Dermis microvascular lymphatic vessel endothelial cell (primary cell): ENCODE measurements at places on chromosomes 4 and X. TPM values are rescaled to one million over a fixed set of nuclear protein-coding genes. Genes with fewer than 3 reads are reported as not detected.

MND1 gene
- 0.76 and 2.7 TPM in 2 replicates for total RNA-seq

SORCS2 gene
- under 0.01 TPM in 2 replicates for total RNA-seq

BRS3 gene
- total RNA-seq = not detected in 2 replicates

ZNF141 gene
- 7.7 and 8.2 TPM in 2 replicates for total RNA-seq

GLRB gene
- 10.3 and 15.7 TPM in 2 replicates for total RNA-seq

BMPR1B gene
- 0.38 and 0.51 TPM in 2 replicates for total RNA-seq

OSTC gene
- total RNA-seq = 218 and 222 TPM in 2 replicates

TEX11 gene
- not detected in 2 replicates for total RNA-seq

PPP2R2C gene
- total RNA-seq = 0.39 and 0.89 TPM in 2 replicates

RUFY3 gene
- 25.4 and 29.6 TPM in 2 replicates for total RNA-seq

ADGRG2 gene
- not detected in 2 replicates for total RNA-seq

TMPRSS11A gene
- not detected in 2 replicates for total RNA-seq

SPOCK3 gene
- not detected in 2 replicates for total RNA-seq

PCGF3 gene
- 33.2 and 49.9 TPM in 2 replicates for total RNA-seq

SHISA3 gene
- 0.13 TPM in 2 replicates for total RNA-seq

GASK1B gene
- 44.8 and 57.9 TPM in 2 replicates for total RNA-seq

ERCC6L gene
- total RNA-seq = 1.3 and 3.6 TPM in 2 replicates

NWD2 gene
- not detected in 2 replicates for total RNA-seq

CT45A1 gene
- total RNA-seq = not detected in 2 replicates

SLC6A14 gene
- not detected in 2 replicates for total RNA-seq

STK26 gene
- 0.38 and 0.51 TPM in 2 replicates for total RNA-seq

PASD1 gene
- total RNA-seq = not detected in 2 replicates

CSAG3 gene
- total RNA-seq = not detected in 2 replicates

HSFX2 gene
- total RNA-seq = 0.25 and 0.26 TPM in 2 replicates

TMEM192 gene
- total RNA-seq = 6.8 and 12.0 TPM in 2 replicates
